SW480 (cell line): ENCODE measurements at places on chromosomes 11 and 22.

DNA sequence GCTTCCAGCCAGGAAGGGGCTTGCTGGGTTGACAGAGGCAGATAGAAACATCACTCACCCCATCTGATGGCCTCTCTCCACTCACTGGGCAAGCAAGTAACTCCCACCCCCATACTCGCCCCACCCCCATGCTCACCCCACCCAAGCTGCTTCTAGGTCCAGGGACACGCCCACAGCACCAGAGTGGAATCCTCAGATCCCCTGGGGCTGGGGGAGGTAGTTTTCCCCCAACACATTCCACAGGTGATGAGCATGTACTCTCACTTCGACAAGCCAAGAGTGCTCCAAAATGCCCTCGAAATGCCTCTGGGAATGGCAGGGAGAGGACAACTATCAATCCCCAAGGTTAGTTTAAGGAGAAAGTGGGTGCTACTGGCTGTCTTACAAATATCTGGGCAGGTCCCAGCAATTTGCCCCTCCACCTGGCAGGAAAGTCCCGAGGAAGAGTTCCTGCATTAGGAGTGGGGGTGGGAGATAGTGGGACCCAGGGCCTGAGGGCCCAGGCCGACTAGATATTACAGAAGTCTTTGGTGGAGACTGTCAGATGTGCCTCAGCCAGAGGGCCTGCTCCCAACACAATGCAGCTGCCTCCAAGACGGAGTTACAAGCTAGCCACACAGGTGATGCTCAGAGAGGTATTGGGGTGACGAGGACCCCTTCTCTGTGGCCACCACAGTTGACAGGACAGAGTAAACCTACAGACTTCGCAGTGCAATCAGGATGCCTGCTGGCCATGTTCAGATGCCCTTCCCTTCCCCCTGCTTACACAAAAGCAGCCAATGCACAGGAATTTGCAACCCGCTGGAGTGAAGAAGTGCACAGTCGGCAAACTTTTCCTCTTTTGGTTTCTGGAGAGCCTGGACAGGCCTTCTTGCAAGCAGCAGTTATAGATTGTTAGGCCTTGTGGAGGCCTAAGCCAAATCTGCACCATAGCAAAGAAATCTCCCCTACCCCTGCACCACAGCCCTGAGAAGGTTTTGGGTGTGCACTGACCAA lies 2.9 kb upstream of the LMO1 start:
- no peak for DNase-seq

DNA sequence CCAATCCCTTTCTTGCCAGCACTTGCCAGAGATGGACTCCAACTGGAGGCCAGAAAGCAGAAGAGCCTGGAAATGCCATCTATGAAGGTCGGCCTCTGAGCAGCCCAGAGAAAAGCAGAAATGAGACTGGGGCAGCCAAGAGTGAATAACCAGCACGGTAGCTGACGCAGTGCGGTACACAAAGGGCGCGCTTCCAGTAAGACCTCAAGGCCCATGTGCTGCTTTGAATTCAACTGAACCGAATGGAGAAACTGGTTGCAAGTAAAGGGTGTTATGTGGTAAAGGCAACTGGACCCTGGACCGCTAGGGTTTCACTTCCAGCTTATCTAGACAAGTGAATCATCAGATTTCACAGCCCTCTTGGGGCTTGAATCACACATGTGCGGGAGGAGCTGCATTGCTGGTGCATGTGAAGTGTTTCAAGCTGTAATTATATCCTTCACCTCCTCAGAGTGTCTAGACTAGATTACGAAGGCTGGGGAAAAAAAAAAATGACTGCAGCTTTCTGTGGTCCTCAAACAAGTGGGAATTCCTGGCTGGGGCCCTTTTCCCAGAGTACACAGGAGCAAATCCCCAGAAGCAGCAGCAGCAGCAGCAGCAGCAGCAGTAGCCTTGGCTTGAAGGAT lies 128.9 kb downstream of the CCDC34 start:
- DNase-seq, result peak; percentile 22

- no peak for DNase-seq
These were observed 988.1 kb downstream of the NTM start for GRCh38 chr11:132358573-132358953.

DNA sequence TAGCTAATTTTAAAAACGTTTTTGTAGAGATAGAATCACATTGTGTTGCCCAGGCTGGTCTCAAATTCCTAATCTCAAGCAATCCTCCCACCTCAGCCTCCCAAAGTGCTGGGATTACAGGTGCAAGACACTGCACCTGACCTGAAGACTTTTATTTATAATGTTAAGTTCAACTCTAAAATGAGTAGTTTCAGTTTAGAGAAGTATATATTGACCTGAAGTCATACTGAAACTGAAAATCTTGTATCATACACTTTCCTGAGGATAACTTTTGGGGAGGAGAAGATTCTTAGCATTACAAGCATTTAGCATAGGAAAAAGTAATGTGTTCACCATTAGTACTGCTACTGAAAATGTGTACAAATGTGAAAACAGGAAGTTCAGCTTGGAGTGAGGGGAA lies 249.3 kb downstream of the CASP12 start:
- no peak for DNase-seq

DNA sequence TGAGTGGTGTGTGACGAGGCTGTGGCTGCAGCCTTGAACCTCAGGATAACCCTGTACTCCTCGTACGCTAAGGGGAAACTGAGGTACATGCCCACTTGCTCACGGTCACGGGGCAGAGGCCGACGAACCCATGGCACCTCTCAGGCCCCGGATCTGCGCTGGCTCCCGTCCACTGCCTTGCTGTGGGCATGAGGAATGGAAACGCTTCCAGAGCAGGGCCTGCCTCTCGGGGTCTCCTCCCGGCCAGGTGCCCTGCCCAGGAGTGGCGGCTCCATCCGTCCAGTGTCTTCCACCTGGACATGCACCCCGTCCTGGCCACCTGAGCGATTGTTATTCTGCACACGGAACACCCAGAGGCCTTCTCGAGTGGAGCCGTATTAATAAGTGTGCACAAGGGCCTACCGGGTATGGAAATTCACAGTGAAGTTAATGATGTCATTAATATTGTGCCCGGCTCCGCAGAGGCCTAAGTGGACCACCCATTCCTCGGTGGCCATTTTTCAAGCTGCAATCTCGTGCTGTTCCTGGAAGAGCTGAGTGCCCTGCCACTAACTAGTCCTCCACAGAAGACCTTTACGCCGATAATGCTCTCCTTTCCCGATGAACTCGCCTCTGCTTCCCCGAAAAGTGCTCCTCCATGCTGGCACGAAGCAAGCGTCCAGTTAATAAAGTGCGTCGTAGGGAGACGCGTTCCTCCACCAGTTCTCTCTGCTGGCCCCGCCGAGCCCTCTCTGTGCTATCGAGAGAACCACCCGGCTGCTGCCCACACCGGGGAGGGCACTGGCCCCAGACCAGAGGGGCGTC lies 927.9 kb downstream of the BRD1 start:
- DNase-seq, result no peak

DNA sequence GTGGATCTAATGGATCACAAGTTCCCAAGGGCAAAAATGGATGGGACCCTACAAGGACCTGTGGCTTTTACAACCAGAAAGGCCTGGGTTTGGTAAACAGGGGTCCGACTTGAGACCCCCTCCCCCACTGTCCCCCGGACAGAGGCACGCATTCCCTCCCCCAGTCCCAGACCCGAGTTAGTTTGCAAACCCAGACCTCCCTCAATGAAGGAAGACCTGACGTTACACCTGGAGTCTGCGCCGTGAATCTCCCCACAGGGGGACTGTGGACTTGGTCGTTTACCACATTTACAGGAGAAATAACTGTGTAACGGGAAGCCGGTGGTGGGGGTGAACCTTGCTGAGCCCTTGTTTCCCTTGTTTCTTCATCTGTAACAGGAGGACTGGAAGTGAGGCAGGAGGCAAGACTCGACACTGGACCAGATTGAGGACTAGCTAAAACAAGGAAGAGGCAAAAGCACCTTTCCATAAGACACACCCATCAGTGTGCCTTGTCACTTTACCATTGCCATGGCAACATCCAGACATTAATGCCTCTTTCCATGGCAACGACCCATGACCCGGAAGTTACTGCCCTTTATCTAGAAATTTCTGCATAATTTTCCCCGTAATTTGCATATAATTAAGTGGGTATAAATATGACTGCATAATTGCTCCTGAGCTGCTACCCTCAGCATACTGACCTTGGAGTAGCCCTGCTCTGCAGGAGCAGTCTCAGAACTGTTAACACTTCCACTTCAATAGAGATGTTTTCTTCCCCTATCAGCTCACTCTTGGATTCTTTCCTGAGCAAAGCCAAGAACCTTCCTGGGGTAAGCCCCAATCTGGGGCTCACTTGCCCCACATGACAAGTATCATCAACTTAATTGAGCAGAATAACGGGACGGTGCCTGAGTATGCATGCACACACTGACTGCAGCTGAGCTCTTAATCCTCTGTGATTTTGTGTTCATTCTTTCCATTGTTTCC lies 25.4 kb downstream of the PDGFB start:
- peak; percentile 25 for DNase-seq

DNA sequence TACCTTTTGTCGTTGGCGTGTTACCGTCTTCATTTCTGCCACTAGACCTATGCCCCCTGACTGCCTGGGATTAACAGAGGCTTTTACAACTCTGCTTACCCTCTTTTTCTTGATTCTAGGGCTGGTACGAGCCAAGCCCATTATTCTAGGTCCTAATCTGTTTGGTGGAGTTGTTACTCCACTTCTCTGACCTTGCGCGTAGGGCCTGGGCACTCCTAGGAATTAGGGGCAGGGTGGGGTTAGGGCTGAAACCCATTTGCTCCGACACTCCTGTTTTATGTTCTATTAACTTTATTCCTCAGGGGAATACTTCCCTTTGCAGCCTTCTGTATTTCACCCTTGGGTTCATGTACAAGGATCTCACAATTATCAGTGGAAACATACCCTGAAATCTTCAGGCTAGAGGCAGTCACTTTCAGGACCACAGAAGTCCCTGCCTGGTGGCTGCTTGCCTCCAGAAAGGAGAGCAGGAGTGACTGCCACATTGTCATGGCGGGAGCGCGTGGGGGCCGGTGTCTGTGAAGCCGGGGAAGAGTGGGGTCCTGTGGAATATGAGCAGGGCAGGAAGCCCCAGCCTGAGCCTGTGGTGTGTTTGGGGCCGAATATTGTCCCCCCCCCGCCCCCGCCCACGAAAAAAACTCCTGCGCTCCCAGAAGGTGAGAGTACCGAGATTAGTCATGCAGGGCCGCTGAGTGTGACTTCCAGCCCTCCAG lies 731 bp upstream of the SLC37A2 start:
- no peak for DNase-seq

DNA sequence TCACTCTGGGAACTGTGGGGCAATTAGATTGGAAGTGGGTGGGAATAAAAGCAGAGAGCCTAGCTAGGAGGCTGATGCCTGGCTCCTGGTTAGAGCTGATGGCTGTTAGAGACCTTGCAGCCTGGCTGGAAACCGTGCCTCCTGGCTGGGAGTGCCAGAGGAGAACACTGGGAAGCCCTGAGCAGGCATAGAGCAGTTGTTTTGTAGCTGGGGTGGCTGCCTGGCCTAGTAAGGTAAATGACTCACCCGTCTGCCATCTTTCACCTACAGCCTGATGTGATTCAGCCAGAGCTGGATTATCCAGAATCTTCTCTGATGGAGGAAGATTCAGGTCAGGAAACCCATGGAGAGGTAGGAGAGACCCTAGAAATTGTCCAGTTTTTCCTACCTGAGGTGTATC lies 6.1 kb downstream of the UQCR10 start:
- peak; percentile 49 for DNase-seq

DNA sequence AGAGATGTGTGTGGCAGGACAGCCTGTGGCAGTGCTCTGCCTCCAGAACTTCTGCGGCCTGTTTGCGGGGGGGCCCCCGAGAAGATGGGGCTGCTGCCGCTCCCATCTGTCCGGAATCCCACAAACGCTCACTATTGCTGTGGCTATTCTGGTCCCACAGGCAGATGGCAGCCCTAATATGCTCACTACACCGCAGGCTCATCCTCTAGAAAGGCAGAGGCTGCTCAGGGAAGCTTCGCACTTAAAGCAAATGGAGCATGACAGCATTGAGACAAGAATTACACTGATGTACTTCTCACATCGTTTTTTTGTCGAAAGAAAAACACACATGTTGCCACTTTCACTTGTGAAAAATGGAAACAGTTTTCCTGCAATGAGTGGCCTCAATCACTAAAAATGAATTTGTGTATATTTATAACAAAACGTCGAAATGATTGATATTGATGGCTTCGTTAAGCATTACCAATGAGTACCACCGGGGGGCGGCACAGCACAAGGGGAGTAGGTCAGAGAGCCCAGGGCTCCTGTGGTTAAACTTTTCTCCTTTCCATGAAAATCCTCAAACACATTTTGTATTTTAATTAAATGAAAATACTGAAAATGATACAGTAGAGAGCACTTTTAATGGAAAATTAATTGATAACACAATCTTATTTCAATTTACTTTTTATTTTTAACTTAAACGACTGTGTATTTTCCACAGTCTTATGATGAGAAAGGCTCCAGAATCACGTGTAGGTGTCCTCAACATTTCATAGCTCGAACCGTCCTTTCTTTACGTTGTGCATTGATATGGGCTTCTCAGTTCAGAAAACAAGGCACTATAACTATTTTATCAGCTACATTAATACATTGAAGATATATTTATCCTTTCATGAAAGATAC lies 69.1 kb downstream of the CTTN start:
- DNase-seq, result peak; percentile 56

GRCh38 chr11:118519549-118519948 lies 7.7 kb upstream of the TTC36 start:
- DNase-seq, result no peak

- no peak for DNase-seq
These were observed 305.9 kb downstream of the BRD1 start for GRCh38 chr22:49521787-49522224.

- no peak for DNase-seq
These were observed 25.7 kb downstream of the LRRC10B start for GRCh38 chr11:61534025-61534932.

DNA sequence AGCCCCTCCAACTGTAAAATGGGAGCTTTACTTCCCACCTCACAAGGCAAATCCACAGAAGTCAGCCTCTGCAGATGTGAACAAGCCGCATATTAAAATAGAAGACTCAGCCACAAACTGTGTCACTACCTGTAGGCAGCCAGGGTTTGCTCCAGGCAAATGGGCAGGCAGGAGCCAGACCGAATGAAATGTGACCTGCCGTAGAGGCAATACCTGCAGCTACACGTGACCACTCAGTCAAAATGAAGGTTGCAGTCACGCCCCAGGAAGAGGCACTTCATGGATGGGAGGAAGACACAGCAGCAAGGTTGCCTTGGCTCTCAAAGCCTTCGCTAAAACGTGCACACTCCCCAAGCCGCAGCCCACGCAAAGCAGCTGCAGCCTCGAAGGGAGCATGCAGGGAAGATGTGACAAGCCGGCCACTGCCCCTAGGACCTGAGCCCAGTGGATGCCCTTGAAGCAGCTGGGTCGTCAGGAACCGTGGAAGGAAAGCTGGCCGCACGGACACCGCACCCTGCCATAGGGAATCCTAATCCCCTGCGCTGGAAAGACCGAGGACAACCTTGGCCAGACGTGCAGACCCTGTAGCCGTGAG lies 53.1 kb downstream of the SHANK2 start:
- DNase-seq, result no peak

- DNase-seq, result no peak
These were observed 38.4 kb downstream of the DRD2 start for GRCh38 chr11:113436672-113437252.

DNA sequence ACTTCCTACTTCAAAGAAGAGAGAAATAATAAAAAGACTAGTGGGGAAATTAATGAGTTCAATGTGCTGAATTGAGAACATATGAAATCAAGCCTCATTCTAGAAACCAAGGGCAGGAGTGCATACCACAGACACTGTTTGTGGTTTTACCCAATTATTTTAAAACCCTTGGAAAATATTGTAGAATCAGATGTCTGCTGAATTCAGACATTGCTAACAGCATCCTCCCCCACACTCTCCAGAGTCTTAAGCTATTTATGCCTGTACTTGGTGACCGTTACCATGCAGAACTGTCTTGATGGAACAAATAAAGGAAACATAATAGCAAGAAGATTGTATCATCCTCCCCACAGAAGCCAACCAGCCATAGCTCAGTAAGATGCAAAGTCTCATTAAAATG lies 850.1 kb downstream of the NTM start:
- DNase-seq, result no peak
